ENCODE measurements at places on chromosomes 13 and 19.

DNA sequence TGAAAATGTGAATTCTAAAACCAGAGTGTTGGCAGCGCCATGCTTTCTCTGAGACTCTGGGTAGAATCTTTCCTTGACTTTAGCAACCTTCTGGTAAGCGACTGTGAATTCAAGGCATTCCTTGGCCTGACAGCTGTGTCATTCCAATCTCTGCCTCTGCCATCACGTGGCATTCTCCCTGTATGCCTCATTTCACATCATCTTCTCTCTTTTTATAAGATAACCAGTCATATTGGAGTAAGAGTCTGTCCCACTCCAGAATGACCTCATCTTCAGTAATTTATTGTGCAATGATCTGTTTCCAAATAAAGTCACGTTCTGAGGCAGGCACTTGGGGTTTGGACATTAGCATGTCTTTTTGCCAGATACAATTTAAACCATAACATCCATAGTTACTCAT, 103.4 kb upstream of the POSTN start:
- peak; percentile 83 for DNase-seq

DNA sequence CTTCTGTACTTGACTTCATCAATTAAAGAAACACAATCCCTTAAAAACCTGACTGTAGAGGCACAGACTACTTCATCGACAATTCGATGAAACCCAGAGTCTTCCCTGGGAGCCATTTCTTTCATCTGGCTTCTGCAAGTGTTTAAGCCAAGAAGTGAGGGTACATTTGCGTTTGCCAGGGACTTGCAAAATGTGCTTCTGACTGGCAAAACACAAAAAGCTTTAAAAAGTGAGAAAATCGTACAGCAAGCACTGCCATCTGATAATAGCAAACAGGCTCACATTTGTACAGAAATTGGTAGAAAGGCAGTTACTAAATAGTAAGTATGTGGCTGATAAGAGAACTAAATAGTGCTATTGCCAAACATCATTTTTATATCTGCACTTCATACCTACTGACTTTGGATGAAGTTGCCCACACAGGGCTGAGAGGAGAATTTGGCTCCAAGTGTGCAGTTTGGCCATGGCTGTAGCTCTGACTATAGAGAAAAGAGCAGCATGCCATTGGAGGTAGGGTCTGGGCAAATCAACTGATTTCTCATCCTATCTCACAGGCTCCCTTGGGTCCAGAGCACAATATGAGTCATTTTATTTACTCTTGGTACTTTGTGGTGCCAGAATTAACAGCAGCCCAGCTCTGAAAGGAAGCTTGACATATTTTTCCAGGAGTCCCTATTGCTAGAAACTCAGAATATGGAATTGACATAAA, 358.1 kb downstream of the OXGR1 start:
- DNase-seq, result peak; percentile 31

DNA sequence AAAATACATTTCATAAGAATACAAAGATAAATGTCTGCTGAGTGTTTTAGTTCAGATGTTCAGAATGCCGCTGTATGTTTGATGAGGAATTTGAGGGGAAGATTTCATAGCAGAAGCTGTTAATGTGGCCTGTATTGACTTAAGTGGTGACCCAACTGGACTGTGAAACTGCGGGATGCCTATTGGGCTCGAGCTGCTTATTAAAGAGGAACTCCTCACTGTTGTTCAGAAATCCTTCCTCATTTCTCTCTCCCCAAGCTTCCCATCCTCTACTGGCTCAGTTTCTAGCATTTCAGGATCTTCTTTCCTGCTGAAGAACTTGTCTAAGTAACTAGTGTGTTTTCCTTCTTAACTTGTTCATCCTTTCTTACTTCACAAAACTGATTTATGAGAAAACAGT, 20.4 kb downstream of the DGKH start:
- no peak for DNase-seq

- no peak for DNase-seq
Measured at GRCh38 chr19:34841780-34842179, 68.8 kb upstream of the ZNF599 start.

DNA sequence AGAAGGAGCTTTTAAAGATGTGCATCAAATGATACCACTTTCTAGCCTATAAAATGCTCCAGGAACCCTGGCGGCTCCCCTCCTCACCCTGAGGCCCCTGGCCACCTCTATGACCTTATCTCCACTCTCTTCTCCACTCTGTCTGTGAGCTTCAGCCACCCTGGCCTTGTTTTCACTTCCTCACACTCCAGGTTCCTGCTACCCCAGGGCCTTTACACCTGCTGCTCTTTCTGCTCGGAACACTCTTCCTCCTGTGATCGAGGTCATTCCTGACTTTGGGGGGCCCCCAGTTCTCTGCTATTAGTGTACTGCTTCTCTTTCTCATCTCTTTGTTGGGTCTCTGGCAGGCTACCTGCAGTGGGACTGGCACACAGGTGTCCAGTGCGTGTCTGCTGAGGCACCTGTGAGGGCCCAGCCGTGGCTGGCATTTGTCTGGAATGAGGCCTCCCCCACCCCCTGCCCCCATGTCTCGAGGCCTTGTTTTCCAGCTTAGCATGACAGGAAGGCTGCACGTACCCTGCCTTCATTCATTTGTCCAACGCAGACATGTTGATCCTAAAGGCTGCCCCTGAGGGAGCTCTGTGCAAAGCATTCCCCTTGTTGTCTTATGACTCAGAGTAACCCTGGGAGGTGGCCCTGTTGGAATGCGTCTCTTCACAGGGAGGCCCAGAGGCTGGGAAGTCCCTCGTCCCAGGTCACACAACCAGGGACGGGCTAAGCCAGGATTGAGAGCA, 2.3 kb downstream of the DDA1 start:
- DNase-seq, result peak; percentile 76
